Anterior cingulate cortex (tissue), 58 donors: ENCODE measurements at places on chromosomes 11 and 22.
A peak's percentile ranks its signal among the peaks of the same experiment; 100 is the strongest.

DNA sequence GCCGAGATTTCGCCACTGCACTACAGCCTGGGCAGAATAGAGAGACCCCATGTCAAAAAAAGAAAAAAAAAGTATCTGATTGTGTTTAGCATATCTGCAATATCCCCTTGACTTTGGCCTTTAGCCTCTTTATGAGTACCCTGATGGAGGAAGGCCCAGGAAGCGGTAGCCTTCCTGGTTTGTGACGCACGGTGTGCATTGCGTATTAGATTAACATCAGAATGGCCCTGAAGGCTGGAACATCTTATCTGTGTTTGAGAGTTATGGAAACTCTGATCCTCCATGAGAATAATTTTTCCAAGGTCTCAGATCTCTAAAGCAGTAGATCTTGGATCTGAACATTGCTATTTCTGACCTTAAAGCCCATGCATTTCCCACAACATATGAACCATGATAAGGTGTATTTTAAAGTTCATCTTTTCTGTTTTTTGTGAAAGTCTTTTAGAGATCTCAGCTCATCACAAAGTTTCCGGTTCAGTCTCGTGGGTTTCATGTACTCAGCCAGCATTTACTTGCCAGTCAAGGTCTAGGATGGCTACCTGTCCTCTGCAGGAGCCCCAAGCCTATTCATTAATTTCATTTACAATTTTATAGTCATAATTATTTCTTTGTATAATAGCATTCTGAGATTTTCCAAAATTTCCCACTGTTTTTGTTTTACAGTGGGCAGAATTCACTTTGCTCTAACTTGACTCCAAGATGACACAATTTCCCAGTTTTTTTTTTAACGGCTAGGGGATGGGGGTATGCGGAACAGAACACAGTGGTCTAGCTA, 605 bp upstream of the FDX1 start:
- DNase-seq: no peak

DNA sequence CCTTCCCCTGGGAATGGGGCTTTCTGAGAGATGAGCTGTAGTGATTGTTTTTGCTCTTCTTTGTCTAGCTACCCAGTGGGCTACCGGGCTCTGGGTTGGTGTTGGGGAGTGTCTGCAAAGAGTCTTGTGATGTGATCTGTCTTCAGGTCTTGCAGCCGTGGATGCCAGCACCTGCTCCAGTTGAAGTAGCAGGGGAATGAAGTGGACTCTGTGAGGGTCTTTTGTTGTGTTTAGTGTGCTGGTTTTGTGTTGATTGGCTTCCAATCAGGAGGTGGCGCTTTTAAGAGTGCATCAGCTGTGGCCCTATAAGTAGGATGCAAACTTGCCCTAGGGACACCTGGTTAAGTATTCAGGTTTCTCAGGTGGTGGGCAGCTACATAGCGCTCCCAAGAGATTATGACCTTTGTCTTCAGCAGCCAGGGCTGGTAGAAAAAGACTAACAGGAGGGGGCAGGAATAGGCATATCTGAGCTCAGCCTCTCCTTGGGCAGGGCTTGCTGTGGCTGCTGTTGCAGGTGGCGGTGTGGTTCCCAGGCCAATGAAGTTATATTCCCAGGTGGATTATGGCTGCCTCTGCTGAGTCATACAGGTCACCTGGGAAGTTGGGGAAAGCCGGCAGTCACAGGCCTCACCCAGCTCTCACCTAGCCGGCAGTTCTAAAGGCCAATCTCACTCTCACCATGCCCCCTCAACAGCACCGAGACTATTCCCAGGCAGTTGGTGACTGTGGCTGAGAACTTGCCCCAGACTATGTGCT, 315.7 kb upstream of the C11orf87 start:
- no peak for DNase-seq

DNA sequence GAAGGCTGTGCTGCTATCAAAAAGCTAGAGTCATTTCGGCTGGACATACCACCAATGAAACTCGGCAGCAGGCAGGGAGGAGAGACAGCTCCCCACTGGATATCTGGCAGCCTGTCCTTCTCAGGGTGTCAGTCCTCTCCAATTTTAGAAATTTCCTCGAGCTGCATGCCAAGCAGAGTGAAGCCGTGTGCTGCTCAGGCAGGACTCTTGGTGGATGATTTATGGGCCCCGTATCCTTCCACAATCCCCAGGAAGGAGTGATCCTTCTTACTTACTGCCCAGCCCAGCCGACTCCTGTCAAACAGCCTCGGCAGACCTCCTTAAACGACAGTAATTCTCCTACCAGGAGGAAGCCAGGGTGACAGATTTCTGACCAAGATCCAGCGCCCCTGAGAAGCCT, 410.4 kb downstream of the TENM4 start:
- DNase-seq: no peak

- DNase-seq: no peak
Observed at GRCh38 chr11:63716046-63716445, 34.7 kb downstream of the RTN3 start.

GRCh38 chr11:130400781-130401483, 27.5 kb downstream of the ADAMTS8 start:
- no peak for DNase-seq

GRCh38 chr11:68750195-68751003, 921 bp downstream of the TESMIN start:
- no peak for DNase-seq

GRCh38 chr11:35321111-35321510, 98.2 kb downstream of the SLC1A2 start:
- no peak for DNase-seq

DNA sequence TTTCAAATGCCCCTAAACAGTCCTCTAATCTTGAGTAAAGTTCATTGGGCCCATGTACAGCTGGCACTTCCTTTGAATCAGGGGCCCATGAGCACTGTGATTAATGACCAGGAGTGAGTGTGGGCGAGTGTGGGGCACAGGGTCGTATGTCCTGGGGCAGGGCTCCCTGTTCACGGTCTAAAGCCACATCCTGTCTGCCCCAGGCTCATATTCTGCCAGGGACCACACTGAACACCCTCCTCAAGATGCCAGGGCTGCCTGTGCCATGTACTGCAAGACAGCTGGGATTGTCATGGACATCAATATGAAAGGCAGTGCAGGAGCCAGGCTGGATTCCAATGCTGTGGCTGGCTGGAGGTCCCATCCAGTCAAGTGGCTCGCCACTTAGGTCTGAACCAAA, 130.5 kb downstream of the KIRREL3 start:
- no peak for DNase-seq

DNA sequence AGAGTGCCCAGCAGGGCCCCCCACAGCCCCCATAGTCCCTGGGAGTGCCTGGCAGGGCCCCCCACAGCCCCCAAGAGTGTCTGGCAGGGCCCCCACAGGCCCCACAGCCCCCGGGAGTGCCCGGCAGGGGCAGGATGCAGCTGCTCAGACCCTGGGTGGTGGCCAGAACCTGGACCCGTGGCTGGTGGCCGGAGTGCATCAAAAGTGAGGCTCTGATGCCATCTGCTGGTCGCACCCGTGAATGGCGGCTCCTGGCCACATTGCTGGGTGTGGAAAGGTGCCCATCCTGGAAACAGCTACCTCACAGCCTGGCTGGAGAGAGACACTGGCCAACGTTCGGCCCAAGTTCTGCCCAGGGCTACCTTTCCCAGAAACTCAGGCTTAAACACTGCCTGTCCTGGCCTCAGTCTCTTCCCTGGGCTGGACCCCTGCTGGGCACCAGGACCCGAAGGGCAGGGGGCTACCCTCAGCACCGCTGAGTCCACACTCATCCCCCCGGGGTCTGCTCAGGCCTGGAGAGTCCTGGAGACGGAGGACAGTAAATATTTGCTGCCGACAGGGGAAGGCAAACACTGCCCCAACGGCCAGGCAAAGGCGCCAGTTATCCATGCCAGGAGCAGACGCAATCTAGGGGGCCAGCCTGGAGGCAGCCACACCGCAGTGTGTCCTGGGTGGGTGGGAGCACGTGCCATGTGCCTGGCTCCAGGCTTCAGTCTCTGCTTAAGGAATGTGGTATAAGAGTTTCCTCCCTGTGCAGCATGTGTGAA, 4.4 kb downstream of the INS start:
- DNase-seq: peak; percentile 33

DNA sequence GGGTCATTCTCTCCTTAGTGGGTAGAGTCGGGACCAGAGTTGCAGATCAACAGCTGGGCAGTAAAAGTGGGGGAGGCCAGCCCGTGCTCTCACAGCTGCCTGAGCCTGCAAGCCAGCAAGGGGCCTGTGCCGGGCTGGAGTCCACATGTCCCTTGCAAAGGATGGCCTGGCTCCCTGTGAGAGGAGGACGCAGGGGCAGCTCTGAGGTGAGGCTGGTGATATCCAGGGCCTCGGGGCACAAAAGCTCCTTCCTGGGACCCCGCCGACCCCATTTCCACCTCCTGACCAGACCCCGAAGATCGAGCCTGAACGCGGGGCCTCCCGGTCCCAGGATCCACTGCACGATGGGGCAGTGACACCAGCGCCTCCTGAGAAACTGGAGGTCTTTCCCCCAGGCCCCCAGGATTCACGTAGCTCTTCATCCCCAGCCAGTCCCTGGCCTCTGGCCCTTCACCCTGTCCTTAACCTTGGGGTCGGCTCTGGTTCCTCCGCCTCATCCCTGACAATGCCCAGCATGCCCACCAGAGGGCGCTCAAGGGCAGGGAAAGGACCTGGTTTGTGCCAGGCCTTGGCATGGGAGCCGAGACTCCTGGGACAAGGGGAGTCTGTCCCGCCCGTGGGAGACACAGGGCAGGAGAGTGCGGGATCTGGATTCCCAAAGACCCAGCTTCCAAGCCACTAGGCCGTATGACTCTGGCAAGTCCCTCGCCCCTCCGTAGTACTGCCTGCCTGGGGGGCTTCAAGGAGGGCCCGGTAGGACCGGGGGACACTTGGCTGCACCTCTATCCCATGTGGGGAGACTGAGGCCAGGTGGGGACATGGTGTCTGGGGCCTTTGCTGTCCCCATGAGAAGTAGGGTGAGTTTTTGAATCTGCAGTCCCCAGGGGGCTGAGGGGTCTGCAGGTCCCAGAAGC, 17.8 kb upstream of the WNT7B start:
- DNase-seq: peak; percentile 42

- no peak for DNase-seq
Observed at GRCh38 chr11:85965202-85965601, 103.7 kb downstream of the PICALM start.

DNA sequence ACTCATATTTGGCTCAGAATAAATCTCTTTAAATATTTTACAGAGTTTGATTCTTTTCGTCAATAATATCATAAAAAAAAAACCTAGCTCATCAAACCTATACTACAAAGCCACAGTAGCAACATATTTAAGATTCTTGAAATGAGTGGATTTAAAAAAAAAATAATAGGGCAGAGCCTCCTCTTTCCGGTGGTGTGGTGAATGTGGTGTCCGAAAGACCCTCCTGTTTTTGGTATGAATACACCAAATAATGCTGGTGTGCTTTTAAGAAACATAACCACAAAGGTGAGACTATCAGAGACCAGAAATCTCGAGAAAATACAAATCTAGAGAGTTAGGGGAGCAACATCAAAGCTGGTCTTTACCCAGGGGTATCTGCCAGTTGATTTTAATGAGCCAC, 342.6 kb downstream of the TBC1D22A start:
- DNase-seq: no peak

DNA sequence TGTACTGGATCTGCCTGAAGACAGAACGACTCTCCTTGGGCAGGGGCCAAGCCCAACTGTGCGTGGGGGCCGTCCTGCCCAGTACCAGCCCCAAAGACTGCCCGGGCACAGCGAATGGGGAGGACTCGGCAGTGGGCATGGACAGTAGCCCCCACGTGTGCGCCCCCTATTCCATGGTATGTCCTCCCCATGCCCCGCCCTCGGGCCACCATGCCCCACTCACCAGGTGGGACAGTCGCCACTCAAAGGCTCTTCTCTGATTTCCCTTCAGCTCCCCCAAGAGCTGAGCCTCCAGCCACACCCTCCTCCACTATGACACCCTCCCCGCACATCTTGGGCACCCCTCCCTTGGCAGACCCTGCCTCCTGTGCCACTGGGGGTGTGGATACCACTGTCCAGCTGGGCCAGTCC, 43.5 kb downstream of the GNB1L start:
- no peak for DNase-seq

- DNase-seq: no peak
Observed at GRCh38 chr11:20583201-20583600, 16.2 kb upstream of the SLC6A5 start.

DNA sequence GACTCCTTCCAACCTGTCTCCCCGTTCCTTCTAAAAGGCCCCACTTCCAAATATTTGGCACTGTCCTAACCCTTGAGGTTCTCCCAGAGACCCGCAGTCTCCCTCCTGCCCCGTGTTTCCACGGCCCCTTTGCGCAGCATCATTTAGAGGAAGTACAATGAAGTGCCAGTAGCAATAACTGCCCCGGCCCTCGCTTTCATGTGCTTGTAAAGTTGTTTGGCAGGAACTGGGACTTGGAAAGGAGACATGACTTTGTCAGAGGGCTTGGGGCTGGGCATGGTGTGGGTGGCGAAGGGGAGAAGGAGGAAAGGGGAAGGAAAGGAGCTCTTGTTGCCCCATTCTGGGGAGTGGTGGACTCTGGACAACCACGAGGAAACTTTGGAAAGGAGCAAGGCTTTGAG, 2.6 kb downstream of the CD44 start:
- DNase-seq: peak; percentile 22

DNA sequence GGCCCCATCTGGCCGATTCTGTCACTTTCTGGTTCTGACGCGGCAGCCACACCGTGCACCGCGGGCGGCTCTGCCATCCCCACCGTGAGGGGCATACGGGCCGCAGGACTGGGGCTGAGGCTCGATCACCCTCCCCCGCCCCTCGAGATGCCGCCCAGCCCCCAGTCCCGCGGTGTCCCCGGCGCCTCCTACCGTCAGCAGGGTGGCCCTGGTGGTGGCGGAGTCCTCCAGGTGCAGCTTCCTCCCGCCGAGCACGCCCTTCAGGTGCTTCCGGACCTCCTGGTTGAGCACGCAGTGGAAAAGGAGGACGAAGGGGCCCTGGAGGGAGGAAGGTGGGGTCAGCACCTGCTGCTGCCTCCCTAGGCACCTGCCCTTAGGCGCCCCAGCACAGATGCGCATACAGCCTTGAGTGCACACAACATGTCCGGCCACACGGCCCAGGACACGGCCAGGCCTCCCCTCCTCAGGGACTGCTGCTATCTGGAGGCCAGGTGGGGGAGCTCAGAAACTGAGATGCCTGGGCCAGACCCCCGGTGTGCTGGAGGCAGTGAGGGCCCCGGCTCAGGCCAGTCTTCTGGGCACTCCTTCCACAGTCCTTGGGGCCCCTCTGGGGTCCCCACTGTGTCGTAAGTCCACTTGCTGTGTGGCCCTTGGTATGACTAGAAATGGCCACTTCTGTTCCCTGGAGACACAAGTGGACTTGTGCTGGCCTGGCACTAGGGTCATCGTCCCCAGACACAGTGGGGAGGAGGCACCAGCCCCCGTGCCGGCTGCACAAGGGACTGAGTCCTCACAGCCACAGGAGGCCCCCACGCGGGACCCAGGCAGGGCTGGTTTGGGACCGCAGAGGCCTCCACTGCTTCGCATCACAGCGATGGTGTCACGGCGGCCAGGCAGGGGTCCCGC, 31.5 kb downstream of the TRMU start:
- DNase-seq: no peak
